ENCODE measurements at places on chromosomes 12 and 14.

DNA sequence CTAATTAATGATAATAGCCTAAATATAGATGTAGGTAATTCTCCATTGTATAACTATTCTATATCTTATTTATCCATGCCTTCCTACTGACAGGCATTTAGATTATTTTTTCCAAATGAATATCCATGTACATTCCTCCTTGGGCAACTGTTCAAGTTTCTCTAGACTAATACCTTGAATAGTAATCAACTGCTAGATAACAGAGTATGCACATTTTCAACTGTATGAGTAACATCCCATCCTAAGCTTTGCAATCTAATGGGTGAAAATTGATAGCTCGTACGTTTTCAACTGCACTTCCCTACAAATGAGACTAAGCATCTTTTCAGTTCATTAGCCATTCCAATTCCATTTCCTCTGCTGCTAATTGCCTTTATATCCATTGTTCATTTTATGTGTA lies 37.0 kb downstream of the YAF2 start:
- DNase-seq: no peak

- no peak for DNase-seq
Measured at GRCh38 chr12:123441523-123442164, 5.2 kb upstream of the RILPL2 start.

- peak; percentile 52 for DNase-seq
Measured at GRCh38 chr12:97960741-97961608, 498.4 kb downstream of the RMST start.

GRCh38 chr14:35992816-35993683 lies 166.9 kb downstream of the BRMS1L start:
- no peak for DNase-seq

GRCh38 chr14:90509403-90509802 lies 112.6 kb downstream of the CALM1 start:
- no peak for DNase-seq

- no peak for DNase-seq
Measured at GRCh38 chr12:26389343-26389742, 194.0 kb downstream of the SSPN start.

DNA sequence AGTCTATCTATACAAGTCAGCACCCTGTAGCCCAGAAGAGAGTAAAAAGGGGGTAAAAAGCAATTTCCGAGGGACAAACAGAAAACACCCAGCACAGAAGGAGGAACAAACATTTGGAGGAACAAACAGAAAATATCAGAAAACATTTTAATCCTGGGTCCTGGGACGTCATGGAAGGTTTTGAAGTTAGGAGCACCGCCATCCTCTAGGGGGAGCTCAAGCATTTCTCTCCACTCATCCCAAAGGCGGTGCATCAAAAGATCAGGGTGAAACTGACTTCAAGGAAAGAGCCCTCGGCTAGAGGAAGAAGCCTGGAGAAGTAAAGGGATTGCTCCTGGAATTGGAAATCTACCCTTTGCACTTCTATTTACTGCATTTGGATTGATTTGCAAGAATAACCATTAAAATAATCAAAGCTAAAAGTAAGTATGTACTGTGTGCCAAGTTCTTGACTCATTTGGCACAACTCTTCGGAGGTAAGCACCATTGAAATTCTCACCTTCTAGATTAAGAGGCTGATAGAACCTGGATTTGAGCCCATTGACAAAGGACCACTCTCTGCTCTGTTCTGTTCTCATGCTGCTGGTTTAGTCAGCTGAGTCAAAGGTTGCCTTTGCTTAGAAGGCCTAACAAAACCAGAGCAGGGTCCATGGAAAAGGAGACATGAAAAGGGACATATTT lies 17.2 kb upstream of the POC1B start:
- DNase-seq: peak; percentile 29

- no peak for DNase-seq
Measured at GRCh38 chr14:34741840-34742239, 27.4 kb upstream of the CFL2 start.

- DNase-seq: no peak
Measured at GRCh38 chr12:28265435-28266042, 75.3 kb downstream of the CCDC91 start.

DNA sequence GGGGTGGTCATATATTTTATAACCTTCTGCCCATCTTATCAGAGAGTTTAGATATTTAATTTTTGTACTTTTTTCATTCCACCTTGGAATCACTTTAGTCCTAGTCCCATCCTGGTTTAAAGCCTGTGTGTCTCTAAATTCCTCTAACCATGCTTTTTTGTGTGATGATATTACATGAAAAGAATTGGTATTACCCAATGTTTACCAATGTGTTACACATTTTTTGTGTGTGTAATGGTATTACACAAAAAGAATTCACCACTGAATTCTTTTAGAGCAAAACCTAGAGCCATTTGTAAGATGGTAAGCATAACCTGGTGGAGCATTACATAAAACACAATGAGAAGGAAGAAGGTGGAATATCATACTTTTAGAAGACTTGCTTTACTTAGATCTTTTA lies 77.5 kb downstream of the FAR2 start:
- DNase-seq: no peak

GRCh38 chr12:109271418-109271817 lies 37.7 kb downstream of the FOXN4 start:
- DNase-seq: no peak

- no peak for DNase-seq
Measured at GRCh38 chr12:3206536-3207072, 129.4 kb downstream of the TSPAN9 start.

DNA sequence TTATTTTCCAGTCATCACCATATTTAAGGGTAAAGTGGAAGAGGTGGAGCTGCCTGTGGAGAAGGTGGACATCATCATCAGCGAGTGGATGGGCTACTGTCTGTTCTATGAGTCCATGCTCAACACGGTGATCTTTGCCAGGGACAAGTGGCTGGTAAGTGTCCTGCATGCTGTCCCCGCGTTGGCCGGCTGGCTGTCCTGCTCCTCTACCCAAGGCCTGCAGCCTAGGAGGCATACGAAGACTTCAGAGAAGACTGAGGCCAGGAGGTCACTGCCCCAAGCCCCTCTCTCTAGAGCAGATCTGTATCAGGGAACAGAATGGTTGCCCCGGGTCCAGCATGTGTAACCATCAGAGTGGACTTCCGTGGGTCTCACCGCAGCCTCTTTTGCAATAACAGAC lies 77.7 kb downstream of the PRMT8 start:
- DNase-seq: no peak

- peak; percentile 43 for DNase-seq
Measured at GRCh38 chr14:74793506-74794155, 30.5 kb downstream of the YLPM1 start.

GRCh38 chr12:115648463-115648862 lies 629.0 kb downstream of the MED13L start:
- DNase-seq: no peak

DNA sequence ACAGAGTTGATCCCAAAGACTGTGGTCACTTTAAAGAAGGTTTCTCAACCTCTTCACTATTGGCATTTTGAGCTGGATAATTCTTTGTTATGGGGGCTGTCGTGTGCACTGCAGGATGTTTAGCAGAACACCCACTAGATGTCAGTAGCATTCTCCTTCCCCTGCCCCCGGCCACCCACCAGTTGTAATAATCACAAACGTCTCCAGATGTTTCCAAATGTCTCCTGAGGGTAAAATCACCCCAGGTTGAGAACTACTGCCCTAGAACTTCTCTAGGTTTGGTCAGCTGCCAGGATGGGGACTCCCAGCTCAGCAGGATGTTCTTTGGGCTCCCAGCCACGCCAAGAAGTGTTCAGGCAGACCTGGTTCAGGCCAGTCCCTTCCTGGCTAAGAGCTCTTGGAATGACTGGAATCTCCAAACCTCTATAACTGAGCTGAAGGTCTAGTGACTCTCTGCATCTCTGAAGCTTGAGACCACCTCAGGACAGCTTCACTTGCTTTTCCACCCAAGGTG lies 12.5 kb upstream of the AJUBA start:
- DNase-seq: no peak

DNA sequence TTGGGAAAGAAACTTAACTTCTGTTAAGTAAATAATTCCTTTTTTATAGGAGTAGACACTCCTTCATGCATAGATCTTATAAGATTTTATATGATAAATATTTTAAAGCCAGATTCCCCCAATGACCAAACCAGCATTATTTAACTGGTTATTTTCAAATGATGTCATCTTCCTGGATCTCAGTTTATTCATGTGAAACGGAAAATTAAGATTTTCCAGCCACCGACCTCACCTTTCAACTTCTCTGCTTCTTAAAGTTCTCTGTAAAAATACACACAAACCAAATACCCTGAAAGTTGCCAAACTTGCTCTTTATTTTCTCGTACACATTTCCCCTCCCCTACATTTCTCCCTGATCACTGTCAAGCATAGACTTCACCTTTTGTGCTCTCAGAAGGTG lies 364.2 kb downstream of the GALC start:
- DNase-seq: no peak

- DNase-seq: no peak
Measured at GRCh38 chr12:72434999-72435398, 162.8 kb downstream of the TRHDE start.

GRCh38 chr14:22555384-22556011 lies 33.5 kb downstream of the DAD1 start:
- DNase-seq: no peak

GRCh38 chr14:39861229-39861600 lies 429.0 kb upstream of the FBXO33 start:
- no peak for DNase-seq

- peak; percentile 64 for DNase-seq
Measured at GRCh38 chr14:21748869-21749303, 75.3 kb upstream of the OR4E1 start.

GRCh38 chr14:53953002-53953827 lies 3.4 kb downstream of the BMP4 start:
- peak; percentile 92 for DNase-seq

- no peak for DNase-seq
Measured at GRCh38 chr12:121810833-121811433, 7.1 kb downstream of the SETD1B start.

- DNase-seq: peak; percentile 61
Measured at GRCh38 chr12:131830914-131831571, 2.9 kb downstream of the MMP17 start.

GRCh38 chr14:75125617-75126016 lies 1.2 kb downstream of the NEK9 start:
- DNase-seq: no peak

DNA sequence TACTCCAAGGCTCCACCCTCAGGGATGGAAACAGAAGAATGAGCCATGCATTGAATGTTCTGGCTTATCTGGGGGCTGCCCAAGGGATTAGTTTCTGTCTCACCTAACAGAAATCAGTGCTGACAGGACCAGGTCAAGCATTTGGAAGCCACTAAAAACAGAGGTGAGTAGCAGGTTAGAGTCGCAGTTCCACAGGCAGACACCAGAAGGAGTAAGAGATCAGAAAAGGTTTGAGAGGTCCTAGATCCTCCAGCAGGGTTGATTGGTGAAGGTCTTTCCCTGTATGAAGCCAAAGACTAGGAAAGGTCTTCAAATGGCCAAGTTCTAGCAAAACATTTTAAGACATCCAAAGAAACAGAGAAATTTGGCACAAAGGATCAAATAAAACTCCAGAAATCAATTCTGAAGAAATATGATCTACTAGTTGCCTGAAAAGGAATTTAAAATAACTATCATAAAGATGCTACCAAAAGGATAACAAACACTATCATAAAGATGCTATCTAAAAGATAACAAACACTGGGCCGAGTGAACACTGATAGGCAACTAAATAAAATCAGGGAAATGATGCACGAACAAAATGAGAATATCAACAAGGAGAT lies 19.5 kb upstream of the TTC9 start:
- peak; percentile 44 for DNase-seq

DNA sequence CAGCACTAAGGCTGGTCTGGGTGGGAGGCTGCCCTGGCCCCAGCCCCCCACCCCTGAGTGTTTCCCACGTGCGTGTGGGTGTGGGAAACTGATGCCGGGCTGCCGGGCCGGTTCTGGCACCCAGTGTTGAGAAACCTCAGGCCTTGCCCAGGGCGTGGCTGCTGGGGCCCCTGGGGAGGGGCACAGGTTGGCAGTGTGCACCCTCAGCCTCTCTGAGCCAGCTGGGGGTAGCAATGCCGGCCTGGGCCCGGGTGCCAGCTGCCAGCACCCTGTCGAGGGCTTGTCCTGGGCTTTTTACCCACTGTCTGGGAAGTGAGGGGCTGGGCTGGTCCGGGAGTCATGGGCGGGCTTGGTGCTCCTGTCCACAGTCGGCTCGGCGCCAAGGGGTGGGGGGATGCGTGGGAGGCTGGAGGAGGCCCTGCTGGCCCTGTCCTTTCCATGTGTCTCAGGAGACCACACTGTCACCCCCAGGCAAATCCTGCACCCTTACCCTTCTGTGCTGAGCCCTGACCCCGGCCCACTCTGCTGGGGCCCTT lies 15.7 kb downstream of the ASPG start:
- DNase-seq: no peak

- no peak for DNase-seq
Measured at GRCh38 chr12:49549735-49550692, 11.2 kb downstream of the KCNH3 start.

- DNase-seq: peak; percentile 65
Measured at GRCh38 chr14:78959674-78960264, 789.6 kb downstream of the NRXN3 start.

Measured in T47D (cell line).